ENCODE measurements at places on chromosomes 5 and 9. TPM values are rescaled to one million over a fixed set of nuclear protein-coding genes. Genes with fewer than 3 reads are reported as not detected.

DNA sequence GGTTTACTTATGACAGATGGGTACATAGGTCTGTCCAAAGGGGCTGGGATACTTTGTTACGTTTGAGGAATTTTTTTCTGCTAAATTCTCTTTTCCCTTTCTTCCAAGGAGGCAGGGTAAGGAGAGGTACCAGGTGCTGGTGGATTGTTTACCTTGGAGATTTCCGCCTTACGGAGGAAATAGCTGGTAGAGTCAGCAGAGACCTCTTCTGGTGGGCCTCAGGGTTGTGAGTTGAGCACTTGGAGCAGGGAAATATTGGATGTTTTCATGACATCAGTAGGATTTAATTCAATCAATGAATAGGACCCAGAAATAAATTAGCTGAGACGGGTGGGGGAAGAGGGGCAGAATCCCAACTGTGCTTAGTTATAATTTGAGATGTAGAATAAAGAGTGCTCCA lies 60.0 kb upstream of the TAF11L2 start:
- no peaks in the 10 kb centered on the region for H3K27me3 ChIP-seq
- no peak for DNase-seq
- H3K27ac ChIP-seq = no peak overlapping the region
- peaks cover 6% of the 10 kb centered on the region for H3K4me1 ChIP-seq

DNA sequence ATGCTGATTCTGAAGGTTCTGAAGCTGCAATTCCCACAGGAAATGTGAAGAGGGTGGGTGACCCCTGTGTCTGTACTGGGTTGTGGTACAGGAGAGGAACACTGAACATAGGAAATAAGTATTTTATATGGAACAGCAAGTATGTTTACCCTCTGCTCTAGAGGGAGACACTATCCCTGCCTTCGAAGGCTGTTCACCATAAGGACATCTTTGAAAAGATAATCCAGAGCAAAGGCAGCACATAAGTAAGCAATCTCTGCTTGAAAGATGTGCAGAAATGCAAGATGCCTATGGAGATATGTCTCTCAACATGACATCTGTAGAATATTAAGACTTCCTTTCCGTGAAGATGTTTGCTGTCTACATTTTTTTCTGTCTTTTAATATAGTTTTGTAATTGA lies 184.4 kb upstream of the EFNA5 start:
- no peak for DNase-seq
- no peaks in the 10 kb centered on the region for H3K27me3 ChIP-seq
- H3K27ac ChIP-seq = no peak overlapping the region
- no peaks in the 10 kb centered on the region for H3K36me3 ChIP-seq
- no peak overlapping the region for H3K4me3 ChIP-seq

KIF4B gene
- total RNA-seq = not detected

DNA sequence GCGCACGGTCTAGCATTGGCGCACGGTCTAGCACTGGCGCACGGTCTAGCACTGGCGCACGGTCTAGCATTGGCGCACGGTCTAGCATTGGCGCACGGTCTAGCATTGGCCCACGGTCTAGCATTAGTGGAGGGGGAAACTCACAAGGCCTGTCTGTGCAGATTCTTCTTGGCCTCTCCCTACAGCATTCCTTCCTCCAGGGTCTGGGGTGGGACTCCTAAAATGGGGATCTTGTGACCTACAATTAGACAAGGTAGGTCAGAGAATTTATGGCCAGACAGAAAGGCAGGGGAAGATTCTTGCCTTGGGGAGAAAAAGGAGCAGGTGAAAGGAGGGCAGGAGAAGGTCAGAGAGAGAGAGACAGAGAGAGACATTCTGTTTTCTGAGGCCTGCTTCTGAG lies 5.4 kb upstream of the GBGT1 start:
- peaks cover 9% of the 10 kb centered on the region for H3K4me1 ChIP-seq
- H3K36me3 ChIP-seq = no peaks in the 10 kb centered on the region
- H3K4me3 ChIP-seq = no peak overlapping the region
- no peaks in the 10 kb centered on the region for H3K27me3 ChIP-seq
- no peak overlapping the region for H3K27ac ChIP-seq

EDIL3 gene
- total RNA-seq = 75.0 TPM

DNA sequence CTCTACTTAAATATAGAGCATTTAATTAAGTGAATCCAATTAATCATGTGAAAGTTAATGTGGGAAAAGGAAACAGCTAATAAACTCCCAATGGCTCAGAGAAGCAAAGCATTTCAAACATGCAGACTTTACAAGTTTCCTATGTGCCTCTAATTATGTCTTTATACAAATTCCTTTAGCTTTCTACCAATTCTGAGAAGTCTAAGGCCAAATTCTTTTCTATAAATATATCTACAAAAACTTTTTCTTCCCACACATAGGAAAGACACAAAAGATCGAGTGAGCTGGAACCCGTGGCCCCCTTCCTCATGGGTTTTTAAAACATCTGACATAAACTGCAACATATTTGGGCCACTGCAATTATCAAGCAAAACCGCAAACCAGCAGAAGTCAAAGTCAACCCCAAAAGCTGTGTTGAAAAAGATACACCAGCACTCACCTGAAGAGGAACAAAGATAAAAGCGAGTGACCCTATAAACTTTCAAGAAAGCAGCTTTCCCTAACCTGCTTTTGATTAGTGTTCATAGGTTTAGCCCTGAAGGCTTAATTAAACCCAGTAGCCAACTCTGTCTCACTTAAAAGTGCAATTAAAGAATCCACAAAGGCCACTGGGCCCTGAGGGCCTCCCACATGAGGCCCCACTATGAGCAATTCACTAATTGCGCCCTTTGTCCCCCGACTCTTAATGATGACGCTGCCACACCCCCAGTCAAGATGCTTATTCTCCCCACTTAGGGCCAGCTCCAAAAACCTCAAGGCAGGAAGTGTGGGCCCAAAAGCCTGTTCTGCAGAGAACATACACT lies 12.1 kb downstream of the SEMA5A start:
- H3K4me3 ChIP-seq = no peak overlapping the region
- H3K4me1 ChIP-seq = peaks cover 4% of the 10 kb centered on the region
- DNase-seq = no peak
- H3K27ac ChIP-seq = no peak overlapping the region

GRCh38 chr5:81925981-81926380 lies 45.8 kb upstream of the ATG10 start:
- DNase-seq = no peak
- H3K36me3 ChIP-seq = no peaks in the 10 kb centered on the region
- no peaks in the 10 kb centered on the region for H3K4me1 ChIP-seq

FCHSD1 gene
- total RNA-seq = 16.3 TPM

DNA sequence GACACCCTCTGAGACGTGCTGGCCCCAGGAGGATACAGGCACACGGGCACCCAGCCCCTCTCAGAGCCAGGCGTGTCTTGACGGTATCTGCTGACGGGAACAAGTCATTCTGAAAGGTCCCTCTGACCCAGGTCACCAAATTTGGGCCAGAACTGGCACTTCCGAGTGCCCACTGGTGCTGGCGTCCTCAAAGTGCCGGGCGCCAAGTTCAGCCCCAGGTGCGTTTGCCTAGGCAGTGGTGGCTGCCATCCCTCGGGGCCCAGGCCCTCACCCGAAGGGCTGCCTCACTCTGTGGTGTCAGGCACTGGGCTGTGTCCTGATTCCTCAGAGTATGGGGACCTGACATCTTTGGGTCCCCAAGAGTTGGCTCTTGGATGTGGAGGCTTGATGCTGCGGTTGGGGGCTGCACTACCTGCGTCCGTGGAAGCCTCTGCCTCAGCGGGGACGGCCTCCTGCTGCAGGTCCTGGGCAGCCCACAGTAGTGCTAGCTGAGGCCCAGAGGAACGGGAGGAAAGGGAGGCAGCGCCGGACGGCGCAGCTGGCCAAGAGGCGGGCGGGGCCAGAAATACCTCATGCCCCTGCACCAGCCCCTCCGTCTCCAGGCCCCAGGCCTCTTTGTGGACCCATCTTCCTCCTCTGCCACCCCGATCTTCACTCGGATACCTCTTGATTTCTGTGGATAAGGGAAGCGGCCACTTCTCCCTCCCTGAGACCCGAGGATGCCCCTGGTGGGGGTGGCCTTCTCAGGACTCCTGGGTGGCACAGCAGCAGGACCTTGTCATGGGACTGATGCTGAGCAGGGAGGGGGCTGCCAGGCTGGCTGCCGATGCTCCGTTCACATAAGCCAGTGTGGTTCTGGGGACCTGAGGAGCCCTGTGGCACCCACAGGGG lies 109.4 kb upstream of the LMX1B start:
- DNase-seq = no peak
- peaks cover 26% of the 10 kb centered on the region for H3K4me1 ChIP-seq
- no peaks in the 10 kb centered on the region for H3K27me3 ChIP-seq
- no peak overlapping the region for H3K27ac ChIP-seq
- H3K36me3 ChIP-seq = peaks cover 29% of the 10 kb centered on the region

- H3K36me3 ChIP-seq = no peaks in the 10 kb centered on the region
- no peaks in the 10 kb centered on the region for H3K27me3 ChIP-seq
- H3K4me3 ChIP-seq = no peak overlapping the region
- no peak overlapping the region for H3K27ac ChIP-seq
- no peaks in the 10 kb centered on the region for H3K4me1 ChIP-seq
These were observed 765.4 kb upstream of the DMAC1 start for GRCh38 chr9:8564960-8565359.

DNA sequence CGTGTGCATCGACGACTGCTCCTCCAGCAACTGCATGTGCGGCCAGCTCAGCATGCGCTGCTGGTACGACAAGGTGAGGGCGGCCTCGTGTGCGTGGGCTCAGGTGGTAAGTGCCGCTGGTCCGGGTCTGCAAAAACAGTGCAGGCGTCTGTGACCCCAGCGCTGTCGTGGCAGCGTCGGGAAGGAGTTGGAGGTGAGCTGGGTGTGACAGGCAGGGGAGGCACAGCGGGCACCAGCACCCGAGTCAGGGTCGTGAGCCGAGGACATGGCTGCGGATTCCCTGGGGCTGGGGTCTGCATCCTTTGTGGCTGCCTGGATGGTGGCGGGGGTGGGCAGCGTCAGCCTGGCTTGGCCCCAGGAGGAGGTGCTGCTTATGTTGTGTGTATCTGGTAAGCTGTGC lies 63.1 kb upstream of the CACNA1B start:
- no peak overlapping the region for H3K27ac ChIP-seq
- no peaks in the 10 kb centered on the region for H3K27me3 ChIP-seq
- no peaks in the 10 kb centered on the region for H3K4me1 ChIP-seq
- no peak for DNase-seq
- H3K36me3 ChIP-seq = peaks cover 82% of the 10 kb centered on the region
- H3K4me3 ChIP-seq = no peak overlapping the region

GRCh38 chr9:81264516-81264915 lies 424.8 kb downstream of the TLE1 start:
- no peaks in the 10 kb centered on the region for H3K36me3 ChIP-seq
- no peak overlapping the region for H3K4me3 ChIP-seq
- no peak overlapping the region for H3K27ac ChIP-seq
- no peaks in the 10 kb centered on the region for H3K4me1 ChIP-seq
- H3K27me3 ChIP-seq = no peaks in the 10 kb centered on the region
- DNase-seq = peak; percentile 66

CLIC3 gene
- total RNA-seq = not detected

ZFP2 gene
- total RNA-seq = 1.4 TPM

Measured in stomach (tissue), 19 donors.